ENCODE measurements at places on chromosomes 7 and 10.

DNA sequence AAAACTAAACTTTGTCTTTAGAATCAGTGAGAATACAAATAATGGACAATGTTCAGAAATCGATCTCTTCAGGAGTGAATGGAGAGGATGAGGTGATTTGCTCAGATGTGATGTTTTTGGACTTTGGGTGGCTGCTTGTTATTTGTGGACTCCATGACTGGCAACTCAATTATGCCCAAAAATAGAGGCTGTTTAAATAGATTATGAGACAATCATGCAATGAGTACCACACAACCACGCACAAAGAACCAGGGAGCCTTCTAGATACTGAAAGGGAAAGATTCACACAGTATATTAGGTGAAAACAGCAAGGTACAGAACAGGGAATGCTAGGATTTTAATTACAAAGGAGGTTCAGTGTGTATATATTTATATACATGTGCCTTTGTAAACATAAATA lies 141.3 kb upstream of the ANK3 start:
- no peak for DNase-seq

- no peak for DNase-seq
These were observed 145.1 kb downstream of the GRM8 start for GRCh38 chr7:127107601-127108007.

DNA sequence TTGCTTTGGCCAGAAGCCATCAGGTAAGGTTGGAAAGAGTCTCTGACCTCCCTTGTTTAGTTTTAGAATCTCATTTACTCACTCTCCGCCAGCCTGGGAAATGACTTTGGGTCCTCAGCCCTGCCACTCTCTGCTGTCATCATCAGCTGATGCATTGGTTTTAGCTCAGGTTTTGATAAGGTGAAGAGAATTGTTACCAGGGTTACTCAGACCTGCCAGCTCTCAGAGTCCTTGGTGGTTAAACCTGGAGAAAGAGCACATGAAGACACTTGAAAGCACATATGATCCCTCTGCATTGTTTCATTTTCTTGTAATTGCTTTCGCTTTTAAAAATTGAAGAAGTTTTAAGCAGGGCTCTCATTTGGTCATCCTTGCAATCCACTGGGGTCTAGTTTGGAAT lies 4.0 kb upstream of the CROT start:
- no peak for DNase-seq

GRCh38 chr10:8349610-8350249 lies 295.2 kb downstream of the GATA3 start:
- DNase-seq, result no peak

DNA sequence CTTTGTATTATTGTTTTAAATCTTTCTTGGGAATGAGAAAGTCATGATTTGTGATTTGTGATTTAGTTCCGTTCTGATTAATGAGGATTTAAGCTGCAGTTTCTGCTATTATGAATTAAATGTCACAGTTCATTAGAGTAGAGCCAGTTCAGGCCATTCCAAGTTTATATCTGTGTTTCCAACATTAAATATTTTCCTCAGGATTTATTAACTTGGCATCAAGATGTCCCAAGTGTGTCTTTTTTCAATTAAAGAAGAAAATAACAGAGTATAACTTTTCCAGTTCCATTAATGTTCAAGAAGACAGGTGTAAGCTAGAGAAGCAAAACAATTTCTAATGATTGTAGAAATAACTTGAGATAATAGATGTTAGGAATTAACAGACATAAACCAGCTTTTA lies 1183.2 kb upstream of the CELF2 start:
- no peak for DNase-seq

DNA sequence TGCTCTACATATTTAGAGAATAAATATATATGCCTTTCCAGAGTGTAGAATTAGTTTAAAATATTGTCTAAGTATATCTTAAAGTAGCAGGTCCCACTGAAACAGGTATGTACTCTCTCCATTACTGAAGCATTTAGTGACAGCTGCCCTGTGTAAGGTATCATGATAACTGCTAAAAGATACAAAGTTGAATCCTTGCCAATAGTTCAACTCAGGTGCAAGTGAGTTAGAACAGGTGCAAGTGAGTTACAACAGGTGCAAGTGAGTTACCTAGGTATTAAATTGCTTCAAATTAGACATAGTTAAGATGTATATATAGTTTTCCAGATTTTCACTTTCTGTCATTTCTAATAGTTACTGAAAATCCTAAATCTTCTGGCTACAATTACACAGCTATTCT lies 119.1 kb downstream of the CNOT4 start:
- DNase-seq, result no peak

GRCh38 chr7:103995554-103995953 lies 6.1 kb upstream of the RELN start:
- no peak for DNase-seq

DNA sequence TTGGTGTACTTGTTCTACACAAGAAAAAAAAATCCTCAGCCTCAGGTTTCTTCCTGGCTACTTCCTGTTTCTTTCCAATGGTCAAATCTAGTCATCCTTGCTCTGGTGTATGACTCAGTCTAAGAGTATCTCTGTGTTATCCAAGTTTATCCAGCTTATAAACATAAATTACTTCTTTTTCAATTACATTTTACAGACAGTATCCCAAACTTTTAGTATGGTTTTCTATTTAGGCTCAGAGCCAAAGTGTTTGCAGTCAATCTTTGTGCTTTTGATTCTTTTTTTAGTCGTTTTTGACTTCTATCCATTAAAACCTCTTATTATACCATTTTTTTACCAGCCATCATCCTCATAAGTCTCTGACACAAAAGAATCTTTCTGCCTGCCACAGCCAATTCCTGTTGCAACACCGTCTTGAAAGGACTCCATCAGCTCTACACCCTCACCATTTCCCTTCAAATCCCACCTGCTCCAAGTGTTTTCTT lies 294.6 kb downstream of the PTEN start:
- DNase-seq, result no peak

- DNase-seq, result no peak
These were observed 124.3 kb upstream of the CACNA2D1 start for GRCh38 chr7:82567841-82568240.

- DNase-seq, result no peak
These were observed 480.1 kb downstream of the INHBA start for GRCh38 chr7:41222746-41223145.

DNA sequence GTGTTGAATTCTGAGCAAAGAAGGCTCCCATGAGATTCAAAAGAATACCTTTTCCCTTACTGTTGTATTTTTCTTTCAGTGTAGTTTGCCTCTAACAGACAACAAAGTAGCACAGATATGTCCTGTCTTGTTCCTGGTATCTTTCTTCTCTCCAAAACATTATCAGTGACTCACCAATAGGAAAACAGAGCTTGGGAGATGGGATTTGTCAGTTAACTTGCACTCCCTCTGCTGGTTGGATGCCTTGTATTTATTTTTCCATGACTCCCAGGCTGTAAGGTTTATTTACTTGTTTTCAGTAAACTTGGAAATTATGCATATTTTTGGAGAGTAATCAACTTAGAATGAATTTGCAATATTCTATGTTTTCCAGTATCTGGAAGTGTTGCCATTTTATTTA lies 129.7 kb downstream of the SAMD9 start:
- DNase-seq, result no peak
